ENCODE measurements at places on chromosomes 5 and 9.

DNA sequence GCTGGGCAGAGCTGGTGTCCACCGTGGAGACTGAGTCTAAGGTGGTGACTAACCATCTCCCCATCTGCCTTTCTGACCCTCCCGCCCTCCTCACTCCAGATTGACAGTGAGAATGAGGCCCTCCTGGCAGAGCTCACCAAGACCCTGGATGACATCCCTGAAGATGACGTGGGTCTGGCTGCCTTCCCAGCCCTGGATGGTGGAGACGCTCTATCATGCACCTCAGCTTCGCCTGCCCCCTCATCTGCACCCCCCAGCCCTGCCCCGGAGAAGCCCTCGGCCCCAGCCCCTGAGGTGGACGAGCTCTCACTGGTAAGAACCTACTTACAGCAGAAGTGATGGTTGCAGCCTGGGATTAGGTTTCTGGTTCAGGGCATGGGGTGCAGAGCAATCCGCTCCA lies 96.5 kb downstream of the PPARGC1B start:
- DNase-seq: no peak

GRCh38 chr9:137138722-137139467 lies at the start of gene GRIN1:
Gene GRIN1, plus strand, starts transcription at chr9:137139154. Its CDS starts 333 bp downstream, at chr9:137139487.
- DNase-seq: no peak

GRCh38 chr5:33261747-33262146 lies 179.0 kb upstream of the TARS1 start:
- DNase-seq: no peak

DNA sequence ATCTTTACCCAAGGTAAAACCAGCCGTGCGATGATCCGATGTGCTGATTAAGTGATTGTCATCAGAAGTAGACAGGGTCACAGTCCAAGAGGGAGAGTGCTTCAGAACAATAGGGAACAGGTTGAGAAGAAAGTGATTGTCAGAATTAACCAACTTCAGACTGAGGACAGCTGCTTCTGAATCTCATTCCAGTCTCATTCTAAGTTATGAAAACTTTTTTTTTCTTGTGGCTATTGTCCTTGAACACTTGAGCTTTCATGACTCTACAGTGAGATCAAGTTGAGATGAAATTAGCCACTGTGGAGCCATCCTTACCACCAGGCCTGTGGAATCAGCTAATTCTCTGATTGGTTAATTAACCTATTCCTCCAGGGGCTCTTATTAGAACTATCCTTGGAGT lies 159.9 kb upstream of the WWC1 start:
- DNase-seq: no peak

DNA sequence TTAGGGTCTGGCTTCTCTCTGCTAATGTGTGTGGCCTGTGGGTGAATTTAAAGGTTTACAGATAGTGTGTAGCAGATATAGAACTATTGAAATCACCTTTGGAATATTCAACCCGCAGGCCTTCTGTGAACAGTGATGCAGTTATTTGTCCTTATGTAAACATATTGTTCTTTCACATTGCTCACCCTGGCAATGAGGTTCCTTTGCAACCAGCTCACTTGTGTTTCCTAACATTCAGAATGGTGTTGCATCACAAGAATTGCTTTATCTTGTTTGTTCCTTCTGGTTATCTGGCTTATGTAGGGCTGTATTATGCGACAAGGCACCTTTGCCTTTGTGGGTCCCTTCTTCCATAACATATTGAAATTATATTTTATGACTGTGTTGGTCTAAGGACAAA lies 370.3 kb downstream of the NNT start:
- DNase-seq: no peak

DNA sequence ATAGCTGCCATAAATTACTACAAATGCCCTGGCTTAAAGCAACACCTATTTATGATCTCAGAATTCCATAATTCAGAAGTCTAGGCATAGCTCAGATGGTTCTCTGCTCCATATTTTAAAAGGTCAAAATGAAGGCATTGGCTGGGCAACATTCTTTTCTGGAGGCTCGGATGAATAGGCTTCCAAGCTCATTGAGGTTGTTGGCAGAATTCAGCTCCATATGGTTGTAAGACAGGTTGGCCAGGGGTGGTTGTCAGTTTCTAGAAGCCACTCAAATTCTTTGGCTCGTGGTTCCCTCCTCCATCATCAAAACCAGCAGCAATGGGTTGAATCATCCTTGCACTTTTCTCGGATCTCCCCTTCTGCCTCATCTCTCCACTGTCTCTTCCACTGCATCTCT lies 49.4 kb downstream of the TGFBR1 start:
- DNase-seq: no peak

DNA sequence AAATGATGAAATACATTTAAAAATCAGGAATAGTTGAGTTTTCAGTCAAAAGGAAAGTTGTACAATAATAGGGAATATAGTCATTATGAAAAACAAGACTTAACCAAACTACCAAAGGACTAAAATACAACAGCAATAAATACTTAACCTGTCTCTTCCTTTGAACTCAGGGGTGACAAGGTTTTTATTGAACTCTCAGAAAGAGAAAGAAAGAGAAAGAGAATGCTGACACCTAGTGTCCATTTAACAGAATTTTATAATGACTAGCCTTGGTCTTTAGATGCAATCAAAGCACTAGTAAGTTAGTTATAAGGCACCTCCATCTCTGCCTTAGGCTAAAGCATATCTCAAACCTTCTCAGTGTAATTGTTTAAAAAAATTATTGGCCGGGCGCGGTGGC lies 47.5 kb downstream of the UIMC1 start:
- no peak for DNase-seq

DNA sequence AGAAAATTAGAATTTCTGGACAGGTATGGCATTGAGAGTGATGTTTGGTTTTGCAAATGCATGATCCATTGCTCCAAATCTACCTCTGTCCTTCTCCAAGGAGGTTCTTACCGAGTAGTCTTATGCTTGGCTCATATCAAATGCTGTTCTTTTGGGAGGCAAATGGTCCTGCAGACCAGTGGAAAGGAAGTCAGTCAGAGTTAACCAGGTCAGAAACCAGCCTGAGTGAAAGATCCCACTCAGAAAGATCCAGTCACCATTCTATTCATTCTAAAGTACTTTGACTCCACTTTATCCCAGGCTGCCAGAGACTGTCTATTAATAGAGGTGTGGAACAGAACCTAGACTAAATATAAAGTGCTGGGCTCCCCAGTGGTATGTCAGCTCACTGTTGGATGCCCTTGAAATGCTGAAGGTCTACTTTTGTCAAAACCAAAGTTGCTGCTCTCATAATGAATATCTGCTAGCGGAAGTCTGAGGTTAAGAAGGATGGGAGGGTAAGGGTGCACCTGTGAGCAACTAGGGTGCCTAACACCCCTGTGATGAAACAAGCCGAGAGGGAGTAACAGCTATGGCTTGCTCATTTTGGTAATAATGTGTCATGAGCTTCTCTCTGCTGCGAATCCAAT lies 302.2 kb downstream of the ZNF608 start:
- DNase-seq: no peak

- no peak for DNase-seq
Observed at GRCh38 chr5:40682154-40683017, 2.7 kb downstream of the PTGER4 start.

DNA sequence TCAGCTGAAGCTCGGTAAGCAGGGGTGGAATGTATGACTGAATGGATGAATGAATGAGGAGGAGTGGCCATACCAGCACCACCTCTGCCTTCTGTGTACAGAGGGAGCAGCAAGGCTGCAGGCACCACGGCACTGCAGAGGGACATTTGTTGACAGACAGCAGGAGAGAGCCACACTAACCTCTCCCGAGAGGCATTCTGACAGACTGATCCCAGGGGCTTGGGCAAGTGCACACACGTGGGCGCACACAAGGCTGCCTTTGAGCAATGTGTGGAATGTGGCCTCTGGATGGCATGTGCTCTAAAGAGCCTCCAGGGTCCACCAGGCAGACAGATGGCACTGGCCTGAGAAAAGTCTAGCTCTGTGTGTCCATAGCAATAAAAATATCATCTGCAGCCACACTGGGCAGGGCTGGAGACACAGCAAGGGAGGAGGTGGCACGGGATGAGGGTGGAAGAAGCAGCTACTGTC lies 111.8 kb downstream of the ACTL7B start:
- DNase-seq: no peak

DNA sequence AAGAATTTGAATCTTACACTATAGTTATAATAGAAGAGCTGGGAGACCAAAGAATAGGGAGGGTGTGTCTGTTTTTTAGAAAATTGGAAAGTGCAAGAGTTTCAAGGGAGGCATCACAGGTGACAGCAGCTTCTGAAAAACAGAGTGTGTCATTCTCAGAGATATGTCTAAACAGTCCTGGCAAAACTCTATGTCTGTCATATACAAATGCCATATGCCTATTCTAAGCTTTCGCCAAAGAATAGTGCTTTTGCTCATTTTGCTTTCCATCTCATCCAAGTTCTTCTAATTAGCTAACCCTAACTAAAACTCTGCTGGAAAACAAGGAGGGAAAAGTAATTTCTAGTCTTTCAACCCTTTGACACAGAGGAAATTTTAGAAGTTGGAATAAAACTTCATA lies 388.0 kb upstream of the TYRP1 start:
- DNase-seq: no peak

DNA sequence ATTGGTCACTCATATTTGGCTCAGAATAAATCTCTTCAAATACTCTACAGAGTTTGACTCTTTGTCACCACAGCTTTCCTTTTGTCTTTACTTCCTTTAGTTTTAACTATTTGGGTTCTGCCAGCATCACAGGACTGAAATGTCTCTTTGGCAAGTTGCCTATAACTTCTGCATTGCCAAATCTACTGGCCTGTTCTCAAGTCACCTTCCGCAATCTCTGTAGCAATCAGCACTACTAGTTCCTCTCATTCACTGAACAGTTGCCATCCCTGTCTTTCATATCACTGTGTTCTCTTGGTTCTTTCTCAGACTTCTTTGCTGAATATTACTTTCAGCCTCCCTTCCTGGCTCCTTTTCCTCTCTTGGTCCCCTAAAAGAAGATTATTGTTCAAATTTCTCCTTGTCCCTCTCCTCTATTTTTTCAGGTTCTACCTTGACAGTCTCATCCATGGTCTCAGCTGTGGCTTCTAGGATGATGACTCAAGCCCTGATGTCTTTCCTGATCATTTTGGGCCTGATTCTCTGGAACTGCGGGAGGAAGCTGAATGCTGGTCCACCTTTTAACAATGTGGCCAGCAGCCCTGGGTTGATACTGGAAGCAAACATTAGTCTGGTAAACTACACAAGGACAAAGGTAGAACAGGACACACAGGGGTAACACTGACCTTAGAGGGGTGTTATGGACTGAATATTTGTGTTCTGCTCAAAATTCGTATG lies 44.0 kb upstream of the LIFR start:
- DNase-seq: no peak

DNA sequence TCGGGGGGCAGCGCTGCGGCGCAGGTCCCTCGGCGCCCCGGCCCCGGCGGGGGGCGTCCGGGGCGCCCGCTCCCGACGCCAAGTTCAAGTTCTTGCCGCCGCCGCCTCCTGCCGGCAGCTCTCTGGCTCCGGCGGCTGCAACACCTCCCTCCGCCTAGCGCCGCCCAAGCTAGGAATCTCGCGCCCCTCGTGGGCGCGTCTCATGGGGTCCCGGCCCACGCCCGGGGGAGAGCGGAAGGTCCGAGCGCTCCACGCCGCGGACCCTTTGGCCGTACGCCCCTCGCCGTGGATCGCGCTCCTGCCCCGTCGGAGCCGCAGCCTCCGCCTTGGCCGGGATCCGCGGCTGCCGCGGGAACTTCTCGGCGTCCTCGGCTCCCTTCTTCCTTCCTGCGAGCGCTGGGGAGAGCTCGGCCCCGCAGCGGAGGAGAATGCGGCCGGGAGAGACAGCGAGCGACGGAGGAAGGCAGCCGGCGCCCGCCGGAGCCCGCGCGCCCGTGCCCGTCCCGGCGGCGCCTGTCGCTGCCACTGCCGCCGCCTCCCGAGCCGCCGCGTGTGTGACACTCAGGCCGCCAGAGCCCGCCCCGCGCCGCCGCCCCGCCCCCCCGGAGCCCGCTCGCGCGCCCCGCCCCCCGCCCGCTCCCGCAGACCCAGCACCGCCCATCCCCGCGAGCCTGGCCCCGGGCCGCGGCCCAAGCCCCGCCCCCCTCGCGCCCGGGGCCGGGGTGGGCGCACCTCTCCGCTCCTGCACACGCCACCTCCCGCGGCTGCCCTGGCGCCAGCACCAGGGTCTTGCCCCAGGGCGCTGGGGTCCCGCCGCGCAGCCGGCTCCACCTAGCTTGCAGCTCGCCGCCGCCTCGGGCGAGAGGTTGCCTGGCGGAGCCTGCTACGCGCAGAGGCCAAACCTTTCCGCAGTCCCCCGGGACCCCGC lies at the start of gene SHB:
Gene SHB (minus strand): TSS at position 527 of the 928 bp plus-strand sequence. CDS start 582 bp downstream, outside the sequence.
- DNase-seq: no peak

GRCh38 chr5:157855404-157855994 lies 3.4 kb downstream of the CLINT1 start:
- no peak for DNase-seq

- no peak for DNase-seq
Observed at GRCh38 chr5:156460471-156460870, 133.5 kb downstream of the SGCD start.

- no peak for DNase-seq
Observed at GRCh38 chr9:77808751-77809081, 160.6 kb upstream of the GNA14 start.

GRCh38 chr9:121924700-121925099 lies 168.4 kb downstream of the TTLL11 start:
- DNase-seq: no peak

- no peak for DNase-seq
Observed at GRCh38 chr9:83472221-83472665, 66.0 kb downstream of the FRMD3 start.

DNA sequence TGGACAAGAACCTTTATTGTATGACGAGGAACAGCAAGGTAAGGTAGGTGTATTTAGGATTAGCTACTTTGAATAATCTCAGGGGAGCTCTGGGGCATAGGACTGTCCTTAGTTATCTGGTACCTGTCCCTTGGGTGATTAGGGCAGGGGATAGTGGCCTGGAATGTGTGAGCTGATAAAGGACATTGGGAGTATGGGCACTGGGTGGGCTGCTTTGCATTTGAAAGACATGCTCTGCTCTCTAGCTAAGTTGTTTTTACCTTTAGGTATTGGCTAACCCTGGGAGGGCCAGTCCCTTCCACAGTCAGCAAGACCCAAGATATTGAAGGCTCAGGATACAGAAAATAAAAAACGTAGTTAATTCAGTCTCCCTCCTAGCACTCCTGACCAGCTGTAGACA lies 282.8 kb upstream of the C9orf72 start:
- DNase-seq: no peak

GRCh38 chr9:121700832-121701419 lies 49.5 kb downstream of the DAB2IP start:
- DNase-seq: no peak

DNA sequence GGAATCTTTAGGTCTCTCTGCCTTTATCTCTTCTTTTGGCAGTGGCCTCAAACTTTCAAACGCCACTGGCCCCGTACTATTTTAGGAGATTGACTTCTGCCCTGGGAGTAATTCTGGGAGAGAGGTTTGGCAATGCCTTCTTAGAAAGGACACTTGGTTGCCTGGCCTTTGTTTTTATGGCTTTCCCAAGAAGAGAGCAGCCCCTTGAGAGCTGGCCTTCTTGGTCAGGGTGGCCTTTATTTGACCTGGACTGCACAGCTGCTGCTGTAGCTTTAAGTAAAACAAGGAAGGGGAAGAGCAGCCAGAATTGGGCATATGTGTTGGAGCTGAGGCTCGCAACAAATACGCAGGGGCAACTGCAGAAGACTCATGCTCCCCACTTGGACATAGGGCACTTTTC lies 60.8 kb downstream of the PTPN3 start:
- no peak for DNase-seq

GRCh38 chr5:141914199-141914743 lies 9.4 kb upstream of the DELE1 start:
- no peak for DNase-seq

GRCh38 chr9:128845186-128845931 lies 15.8 kb upstream of the SPOUT1 start:
- DNase-seq: peak; percentile 93

- DNase-seq: no peak
Observed at GRCh38 chr5:143093452-143094086, 309.9 kb downstream of the NR3C1 start.
